GM19239 (cell line): ENCODE measurements at places on chromosomes 7 and 10.

GRCh38 chr10:112658900-112659638 is 212.1 kb downstream of the VTI1A start:
- no peak for DNase-seq

- no peak for DNase-seq
Observed at GRCh38 chr7:126606331-126606730, 646.4 kb downstream of the GRM8 start.

DNA sequence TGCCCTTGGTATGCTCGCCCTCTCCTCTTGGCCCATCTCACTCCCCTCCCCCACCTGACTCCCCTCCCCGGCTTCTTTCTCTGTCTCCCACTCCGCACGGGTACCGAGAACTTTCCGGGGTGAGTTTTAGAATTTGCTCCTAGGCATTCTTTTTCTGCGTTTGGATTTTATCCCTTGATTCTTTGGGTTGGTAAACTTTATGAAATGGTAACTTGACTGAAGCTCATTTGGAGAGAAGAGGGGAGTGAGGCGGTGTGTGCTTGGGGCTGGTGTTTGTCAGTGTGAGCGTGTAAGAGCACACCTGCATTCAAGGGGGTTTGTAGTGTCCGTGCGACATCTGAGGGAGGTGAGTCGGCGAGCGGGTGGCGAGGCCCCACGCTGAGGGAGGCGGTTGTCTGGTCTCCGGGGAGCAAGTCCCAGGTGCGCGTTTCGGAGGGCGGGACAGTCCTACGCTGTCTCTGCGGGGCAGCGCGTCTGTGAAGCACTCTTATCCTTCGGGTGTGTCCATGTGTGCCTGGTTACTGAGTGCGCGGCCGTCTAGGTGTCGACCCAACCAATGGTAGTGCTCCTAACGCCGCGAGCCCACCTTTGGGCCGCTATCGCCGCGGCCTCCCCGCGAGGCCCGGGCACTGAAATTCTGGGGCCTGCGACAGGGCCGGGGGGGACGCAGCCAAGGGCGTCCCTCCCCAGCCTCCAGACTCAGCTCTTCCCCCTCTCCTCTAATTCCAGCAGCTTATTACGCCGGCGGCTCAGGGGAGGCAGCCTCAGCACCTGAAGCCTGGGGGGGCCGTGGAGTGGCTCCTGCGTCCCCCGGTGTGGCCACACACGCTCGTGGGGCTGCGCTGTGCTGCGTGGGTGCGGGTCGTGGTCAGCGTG is 2.6 kb upstream of the ZNF503 start:
- peak; percentile 72 for DNase-seq

DNA sequence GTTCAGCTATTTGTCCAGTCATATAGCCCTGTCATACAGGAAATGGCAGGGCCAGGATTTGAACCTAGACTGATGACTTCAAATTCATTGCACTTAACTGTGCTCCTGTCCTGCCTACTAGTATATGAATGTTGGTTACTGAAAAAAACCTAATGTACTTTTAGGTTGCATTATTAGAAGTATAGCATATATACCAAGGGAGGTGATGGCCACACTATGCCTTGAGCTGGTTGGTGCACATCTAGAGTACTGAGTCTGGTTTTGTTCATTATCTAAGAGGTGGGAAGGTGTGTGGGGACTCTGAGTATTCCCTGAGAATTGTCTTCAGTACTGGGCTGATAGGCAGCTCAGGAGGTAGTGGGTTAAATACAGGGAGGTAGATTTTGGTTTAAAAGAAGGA is 88.0 kb downstream of the NEURL1 start:
- no peak for DNase-seq

GRCh38 chr10:68496072-68496471 is 24.3 kb upstream of the DNA2 start:
- DNase-seq, result no peak

DNA sequence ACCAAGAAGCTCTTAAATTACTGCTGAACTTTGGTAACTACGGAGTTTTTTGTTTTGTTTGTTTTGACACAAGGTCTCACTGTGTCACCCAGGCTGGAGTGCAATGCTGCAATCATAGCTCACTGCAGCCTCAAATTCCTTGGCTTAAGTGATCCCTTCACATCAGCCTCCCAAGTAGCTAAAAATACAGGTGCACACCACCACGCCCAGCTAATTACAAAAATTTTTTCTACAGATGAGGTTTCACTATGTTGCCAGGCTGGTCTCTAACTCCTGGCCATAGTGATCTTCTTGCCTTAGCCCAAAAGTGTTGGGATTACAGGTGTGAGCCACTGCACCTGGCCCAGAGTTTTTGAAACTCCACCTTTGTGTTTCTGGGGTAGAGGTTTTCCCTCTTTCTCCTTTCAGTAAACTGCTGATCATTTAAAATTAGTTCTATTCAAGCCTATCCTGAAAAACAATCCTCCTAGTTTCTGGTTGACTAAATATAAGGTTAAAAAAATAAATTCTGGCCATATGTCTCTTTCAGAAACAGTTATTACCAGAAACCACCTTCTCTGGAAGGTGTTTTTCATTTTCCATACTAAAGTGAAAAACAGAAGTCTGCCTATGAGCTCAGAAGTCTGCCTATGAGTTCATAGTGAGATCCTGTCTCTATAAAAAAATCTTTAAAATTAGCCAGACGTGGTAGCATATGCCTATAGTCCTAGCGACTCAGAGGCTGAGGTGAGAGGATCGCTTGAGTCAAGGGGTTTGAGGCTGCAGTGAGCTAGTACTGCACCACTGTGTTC is 63.9 kb downstream of the VOPP1 start:
- DNase-seq, result no peak
